ENCODE measurements at places on chromosomes 6 and 20.

- no peak for DNase-seq
Observed at GRCh38 chr20:61640871-61641245, 388.8 kb downstream of the CDH4 start.

DNA sequence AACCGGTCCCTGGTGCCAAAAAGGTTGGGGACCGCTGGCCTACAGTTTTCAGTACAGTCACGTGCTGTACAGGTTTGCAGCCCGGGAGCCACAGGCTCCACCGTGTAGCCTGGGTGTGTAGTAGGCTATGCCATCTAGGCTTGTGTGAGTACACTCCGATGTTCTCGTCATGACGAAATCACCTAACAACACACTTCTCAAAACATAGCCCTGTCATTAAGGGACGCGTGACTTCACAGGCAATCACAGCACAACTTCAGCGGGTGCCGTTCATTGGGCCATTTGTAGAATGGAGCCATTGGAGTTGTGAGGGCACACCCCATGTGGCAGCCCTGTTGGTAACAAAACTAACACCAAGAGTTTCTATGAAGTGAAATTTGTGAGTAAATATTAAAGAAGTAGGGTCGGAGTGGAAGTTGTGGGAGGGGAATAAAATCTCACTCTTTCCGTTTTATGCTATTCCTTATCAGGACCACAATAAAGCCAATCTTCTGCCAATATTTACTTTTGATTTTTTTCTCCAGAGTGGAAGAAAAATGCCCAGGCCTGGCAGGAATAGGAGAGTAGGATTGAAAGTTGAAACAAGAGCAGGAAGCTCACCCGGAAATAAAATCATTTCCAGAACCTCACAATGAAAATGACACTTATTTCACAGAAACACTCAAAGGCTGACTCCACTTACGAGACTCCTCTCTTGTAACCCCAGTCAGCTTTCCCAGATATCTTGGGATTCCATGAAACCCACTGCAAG lies 63.7 kb upstream of the PTPN1 start:
- no peak for DNase-seq

- DNase-seq: no peak
Observed at GRCh38 chr20:42161228-42161829, 543.2 kb upstream of the CHD6 start.

DNA sequence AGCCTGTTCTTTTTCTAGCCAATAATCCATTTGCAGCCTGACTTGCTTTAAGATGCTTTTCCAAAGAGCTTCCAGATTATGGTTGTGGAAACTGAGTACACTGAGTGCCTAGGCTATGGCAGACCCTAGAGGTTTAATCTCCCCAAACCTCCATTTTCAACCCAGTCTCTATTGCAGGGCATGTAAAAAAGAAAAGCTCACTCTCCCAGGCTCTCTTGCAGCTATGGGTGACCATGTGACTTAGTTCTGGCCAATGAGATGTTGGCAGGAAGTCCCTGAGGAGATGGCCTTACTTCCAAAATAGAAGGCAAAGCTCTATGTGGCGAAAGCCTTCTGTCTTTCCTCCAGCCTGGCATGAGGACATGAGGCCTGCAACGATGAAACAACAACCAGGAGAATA lies 3.8 kb downstream of the PDRG1 start:
- no peak for DNase-seq

- DNase-seq: no peak
Observed at GRCh38 chr20:50245498-50246366, 55.1 kb downstream of the CEBPB start.

- DNase-seq: no peak
Observed at GRCh38 chr6:123777563-123777962, 26.1 kb upstream of the NKAIN2 start.

- DNase-seq: no peak
Observed at GRCh38 chr6:45212976-45213375, 115.2 kb upstream of the RUNX2 start.

DNA sequence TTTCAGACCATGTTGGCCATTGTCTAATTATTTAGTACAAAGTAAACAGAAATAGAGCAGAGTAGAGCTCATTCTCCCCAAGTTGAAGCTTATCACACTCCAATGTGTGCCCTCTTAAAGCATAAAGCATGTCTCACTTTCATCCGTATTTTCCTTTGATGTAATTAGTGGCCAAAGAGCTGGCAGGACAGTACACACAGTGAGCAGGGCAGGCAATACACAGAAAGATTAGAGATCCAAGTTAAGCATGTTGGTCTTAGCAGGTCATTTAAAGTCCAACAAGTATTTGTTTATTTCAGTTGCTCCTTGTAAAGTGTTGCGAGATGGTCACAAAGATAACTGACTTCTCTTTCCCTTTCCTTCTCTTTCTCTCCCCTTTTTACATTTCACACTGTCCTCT lies 47.2 kb downstream of the RFX6 start:
- no peak for DNase-seq

DNA sequence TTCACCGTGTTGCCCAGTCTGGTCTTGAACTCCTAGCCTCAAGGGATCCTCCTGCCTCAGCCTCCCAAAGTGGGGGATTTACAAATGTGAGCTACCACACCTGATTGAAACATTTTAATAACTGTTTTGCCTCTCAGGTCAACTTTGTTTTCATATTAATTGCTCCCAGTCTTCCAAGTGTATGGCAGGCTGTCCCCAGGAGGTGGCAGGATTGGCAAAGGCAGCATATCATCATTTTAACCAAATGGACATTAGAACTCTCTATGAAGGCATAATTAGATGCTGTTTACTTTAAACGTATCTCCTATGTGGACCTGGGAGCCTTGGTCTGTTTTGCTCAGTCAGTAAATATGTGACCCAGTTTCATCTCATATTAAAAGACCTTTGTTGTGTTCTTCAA lies 59.2 kb upstream of the CSE1L start:
- no peak for DNase-seq
